Left renal cortex interstitium (tissue), 4 donors: ENCODE measurements at places on chromosomes 13 and 19. TPM values are rescaled to one million over a fixed set of nuclear protein-coding genes. Genes with fewer than 3 reads are reported as not detected.

The PALM3 gene
- polyA plus RNA-seq = 22.9 TPM

The MCEMP1 gene
- polyA plus RNA-seq = not detected

The ALOX5AP gene
- 5.1 TPM for polyA plus RNA-seq

The PSENEN gene
- 75.0 TPM for polyA plus RNA-seq

The GIPR gene
- 1.1 TPM for polyA plus RNA-seq

The PDE4C gene
- polyA plus RNA-seq = 2.1 TPM

The GJA3 gene
- 13.9 TPM for polyA plus RNA-seq

The SLC10A2 gene
- polyA plus RNA-seq = 0.73 TPM

The ZNF534 gene
- polyA plus RNA-seq = 0.34 TPM

The MAMSTR gene
- polyA plus RNA-seq = 5.2 TPM

The C5AR2 gene
- 0.40 TPM for polyA plus RNA-seq

The ZNF439 gene
- polyA plus RNA-seq = 17.0 TPM

The NLRP7 gene
- polyA plus RNA-seq = 0.09 TPM

The CD33 gene
- 1.6 TPM for polyA plus RNA-seq

The ARID3A gene
- polyA plus RNA-seq = 16.3 TPM

The MISP gene
- polyA plus RNA-seq = 10.1 TPM

The GAPDHS gene
- polyA plus RNA-seq = not detected

The SELENOV gene
- 6.6 TPM for polyA plus RNA-seq

The SULT2A1 gene
- polyA plus RNA-seq = 0.68 TPM

The ADPRHL1 gene
- polyA plus RNA-seq = 6.1 TPM

The POMP gene
- 105 TPM for polyA plus RNA-seq

The KIR3DL2 gene
- polyA plus RNA-seq = not detected

The HS6ST3 gene
- polyA plus RNA-seq = 2.9 TPM

The CD79A gene
- 0.93 TPM for polyA plus RNA-seq

The FXYD3 gene
- polyA plus RNA-seq = 25.3 TPM

The FCER2 gene
- 0.32 TPM for polyA plus RNA-seq

The LILRB4 gene
- 1.0 TPM for polyA plus RNA-seq

The IQCN gene
- polyA plus RNA-seq = 4.2 TPM

The ELSPBP1 gene
- polyA plus RNA-seq = not detected

The ZNF793 gene
- polyA plus RNA-seq = 38.0 TPM

The CRX gene
- polyA plus RNA-seq = not detected

The ZNF549 gene
- 12.7 TPM for polyA plus RNA-seq

The PRMT1 gene
- polyA plus RNA-seq = 192 TPM

The KLHL1 gene
- polyA plus RNA-seq = 1.1 TPM

The TPGS1 gene
- 6.4 TPM for polyA plus RNA-seq

The MICOS13 gene
- 33.7 TPM for polyA plus RNA-seq

The WDR88 gene
- 1.7 TPM for polyA plus RNA-seq

The LSM14A gene
- polyA plus RNA-seq = 154 TPM

The FBXL12 gene
- 37.8 TPM for polyA plus RNA-seq

The LGI4 gene
- 3.1 TPM for polyA plus RNA-seq

The ASF1B gene
- 17.2 TPM for polyA plus RNA-seq

The PSG3 gene
- polyA plus RNA-seq = not detected

The MUC16 gene
- polyA plus RNA-seq = 0.16 TPM
